ENCODE measurements at places on chromosomes 4 and X. TPM values are rescaled to one million over a fixed set of nuclear protein-coding genes. Genes with fewer than 3 reads are reported as not detected.

GRCh38 chr4:102918859-102919258, 50.1 kb downstream of the CISD2 start:
- H3K4me3 ChIP-seq: no peak overlapping the region
- H3K4me1 ChIP-seq: no peaks in the 10 kb centered on the region
- no peaks in the 10 kb centered on the region for H3K27me3 ChIP-seq
- H3K36me3 ChIP-seq: no peaks in the 10 kb centered on the region
- no peak for DNase-seq
- H3K27ac ChIP-seq: no peak overlapping the region

DNA sequence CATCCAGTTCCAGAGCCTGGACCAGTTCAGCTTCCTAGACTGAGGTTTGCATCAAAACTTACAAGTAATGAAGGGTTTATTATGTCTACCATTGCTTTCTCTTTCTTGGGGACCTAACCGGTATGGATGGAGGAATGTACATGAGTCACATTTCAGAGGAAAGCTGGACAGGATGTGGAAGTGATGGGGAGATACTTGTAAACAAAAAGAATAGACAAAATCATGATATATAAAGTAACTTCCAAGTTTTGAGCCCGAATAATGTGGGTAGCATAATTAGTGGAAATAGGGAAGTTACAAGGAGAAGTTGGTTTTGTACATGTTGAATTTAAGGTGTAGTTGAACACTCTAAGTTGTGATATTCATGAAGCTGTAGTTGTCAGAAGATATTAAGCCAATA, 15.0 kb downstream of the FNIP2 start:
- H3K4me3 ChIP-seq: no peak overlapping the region
- H3K27me3 ChIP-seq: no peaks in the 10 kb centered on the region
- peaks cover 20% of the 10 kb centered on the region for H3K4me1 ChIP-seq

DNA sequence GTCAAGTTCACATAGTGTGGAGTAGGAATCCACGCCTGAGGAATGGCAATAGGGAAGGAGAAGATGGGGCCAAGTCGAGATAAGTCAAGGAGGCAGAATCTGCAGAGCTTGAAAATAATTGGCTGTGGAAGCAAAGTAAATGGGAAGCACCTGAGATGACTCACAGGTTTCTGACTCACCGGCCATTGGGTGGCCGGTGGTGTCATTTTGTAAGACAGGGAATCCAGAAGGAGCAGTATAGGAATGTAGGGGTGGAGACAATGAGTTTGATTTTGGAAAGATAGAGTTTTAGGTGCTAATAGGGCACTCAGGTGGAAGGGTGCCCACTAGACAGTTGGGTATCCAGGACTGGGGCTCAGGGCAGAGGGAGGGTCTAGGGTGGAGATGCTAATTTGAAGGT, 201.0 kb upstream of the MAMLD1 start:
- H3K36me3 ChIP-seq: no peaks in the 10 kb centered on the region
- no peaks in the 10 kb centered on the region for H3K27me3 ChIP-seq
- H3K4me3 ChIP-seq: no peak overlapping the region
- H3K4me1 ChIP-seq: no peaks in the 10 kb centered on the region
- no peak for DNase-seq

DNA sequence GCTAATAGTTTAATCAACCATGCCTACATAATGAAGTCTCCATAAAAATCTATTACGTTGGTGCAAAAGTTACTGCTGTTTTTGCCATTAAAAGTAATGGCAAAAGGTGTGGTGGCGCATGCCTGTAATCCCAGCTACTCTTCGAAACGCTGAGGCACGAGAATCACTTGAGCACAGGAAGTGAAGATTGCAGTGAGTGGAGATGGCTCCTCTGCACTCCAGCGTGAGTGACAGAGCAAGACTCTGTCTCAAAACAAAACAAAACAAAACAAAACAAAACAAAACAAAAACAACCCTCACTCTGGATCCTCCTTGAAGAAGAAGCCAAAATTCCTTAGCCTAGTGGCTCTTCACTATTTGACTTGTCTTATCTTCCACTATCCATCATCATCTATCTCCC, 78.0 kb downstream of the MSN start:
- DNase-seq: no peak
- H3K4me1 ChIP-seq: peaks cover 12% of the 10 kb centered on the region
- H3K27me3 ChIP-seq: no peaks in the 10 kb centered on the region
- no peak overlapping the region for H3K27ac ChIP-seq
- no peaks in the 10 kb centered on the region for H3K36me3 ChIP-seq

GRCh38 chr4:42151568-42152506, 618 bp downstream of the BEND4 start:
- no peak overlapping the region for H3K4me3 ChIP-seq
- no peaks in the 10 kb centered on the region for H3K4me1 ChIP-seq
- H3K36me3 ChIP-seq: no peaks in the 10 kb centered on the region
- DNase-seq: no peak

The ANOS1 gene
- 4.9 TPM for polyA plus RNA-seq

The PAGE2 gene
- polyA plus RNA-seq: not detected

The MAGEA11 gene
- not detected for polyA plus RNA-seq
